Heart right ventricle (tissue), 16 donors: ENCODE measurements at places on chromosomes 7 and 10. TPM values are rescaled to one million over a fixed set of nuclear protein-coding genes. Genes with fewer than 3 reads are reported as not detected.

Gene TLL2
- 2.8 TPM for total RNA-seq

Gene SH3PXD2A
- total RNA-seq: 39.3 TPM

Gene PRR15
- total RNA-seq: not detected

DNA sequence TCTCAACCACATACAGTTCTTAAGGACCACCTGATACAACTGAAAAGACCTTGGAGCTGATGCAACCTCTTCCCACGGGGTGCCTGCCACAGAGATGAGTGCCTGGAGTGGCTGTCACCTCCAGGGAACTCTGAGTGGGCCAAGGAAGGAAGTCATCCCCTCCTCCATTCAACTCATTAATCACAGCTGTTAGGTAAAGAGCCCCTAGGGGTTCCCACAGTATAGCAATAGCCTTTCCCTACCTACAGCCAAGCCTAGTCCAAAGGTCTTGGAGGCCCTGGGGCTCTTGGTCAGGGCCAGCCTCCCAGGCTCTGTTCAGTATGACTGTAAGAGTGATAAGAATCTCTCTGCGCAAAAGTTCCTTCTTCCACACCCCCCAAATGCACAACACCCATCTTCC is 70.4 kb upstream of the NFE2L3 start:
- DNase-seq: no peak

- no peak for DNase-seq
Measured at GRCh38 chr10:36886303-36886891, 239.0 kb upstream of the ANKRD30A start.

GRCh38 chr10:48520594-48520993 is 84.3 kb downstream of the ARHGAP22 start:
- DNase-seq: no peak

DNA sequence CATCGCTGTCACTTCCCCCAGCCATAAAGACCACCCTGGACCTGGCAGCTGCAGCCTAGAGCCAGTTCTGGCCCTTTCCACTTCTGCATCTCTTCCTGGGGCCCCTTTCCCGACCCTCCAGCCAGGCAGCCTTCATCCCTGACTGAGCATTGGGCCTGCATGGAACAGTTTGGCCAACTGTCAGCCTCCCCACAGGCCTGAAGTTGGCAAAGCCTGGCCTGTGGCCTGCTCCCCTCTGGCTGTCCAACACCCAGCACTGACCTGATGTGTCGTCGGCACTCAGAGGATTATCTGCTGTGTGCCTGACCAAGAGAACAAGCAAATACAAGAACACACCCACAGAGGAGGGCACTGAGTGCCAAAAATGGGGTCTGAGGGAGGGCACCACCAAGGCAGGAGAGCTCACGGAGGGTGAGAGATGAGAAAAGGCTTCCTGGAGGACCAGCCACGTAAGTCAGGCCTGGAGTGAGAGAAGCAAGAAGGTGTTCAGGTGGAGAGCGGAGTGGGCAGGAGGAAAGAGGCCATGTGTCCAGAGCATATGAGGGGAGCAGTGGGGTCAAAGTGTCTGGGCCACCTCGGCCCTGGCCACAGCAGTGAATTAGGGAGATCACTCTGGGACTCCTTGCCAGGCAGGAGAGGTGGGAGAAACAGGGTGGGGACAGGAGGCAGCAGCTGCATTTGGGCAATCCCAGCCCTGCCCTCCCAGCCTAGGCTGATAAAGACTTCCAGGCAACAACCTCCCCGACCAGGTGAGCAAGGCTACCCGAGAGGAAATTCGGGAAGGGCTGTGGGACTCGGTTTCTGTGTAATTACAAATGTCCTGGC is 4.5 kb downstream of the GPRIN2 start:
- no peak for DNase-seq

DNA sequence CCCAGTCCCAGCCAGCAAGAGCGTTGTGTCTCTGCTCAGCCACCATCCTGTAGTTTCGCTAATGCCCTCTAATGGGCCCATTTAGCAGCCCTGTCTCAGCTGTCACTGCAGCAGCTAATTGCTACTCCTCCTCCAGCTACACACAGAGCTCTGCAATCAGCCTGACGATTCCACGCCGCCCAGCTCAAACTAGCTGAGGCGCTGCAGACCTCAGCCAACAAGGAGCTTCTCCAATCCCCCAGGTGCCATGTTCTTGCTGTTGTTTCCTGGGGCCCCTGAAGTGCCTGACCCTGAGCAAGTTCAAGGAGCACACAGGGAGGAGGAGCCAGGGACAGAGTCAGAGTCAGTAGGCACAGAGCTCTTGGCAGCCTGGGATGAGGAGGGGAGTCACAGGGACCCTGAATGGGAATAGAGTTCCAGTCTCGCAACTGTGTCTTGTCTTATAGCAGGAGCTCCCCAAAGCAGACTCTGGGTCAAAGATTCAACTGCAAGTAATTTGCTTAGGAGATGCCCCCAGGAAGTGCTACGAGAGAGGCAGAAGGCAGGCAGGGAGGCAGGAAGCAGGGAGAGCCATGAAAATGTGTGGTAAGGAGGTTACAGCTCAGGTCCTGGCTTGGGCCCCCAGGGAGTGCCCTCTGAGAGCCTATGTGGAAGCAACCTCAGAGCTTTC is 135.8 kb upstream of the UNC5B start:
- DNase-seq: no peak

GRCh38 chr7:104972500-104972899 is 41.5 kb upstream of the KMT2E start:
- DNase-seq: no peak

DNA sequence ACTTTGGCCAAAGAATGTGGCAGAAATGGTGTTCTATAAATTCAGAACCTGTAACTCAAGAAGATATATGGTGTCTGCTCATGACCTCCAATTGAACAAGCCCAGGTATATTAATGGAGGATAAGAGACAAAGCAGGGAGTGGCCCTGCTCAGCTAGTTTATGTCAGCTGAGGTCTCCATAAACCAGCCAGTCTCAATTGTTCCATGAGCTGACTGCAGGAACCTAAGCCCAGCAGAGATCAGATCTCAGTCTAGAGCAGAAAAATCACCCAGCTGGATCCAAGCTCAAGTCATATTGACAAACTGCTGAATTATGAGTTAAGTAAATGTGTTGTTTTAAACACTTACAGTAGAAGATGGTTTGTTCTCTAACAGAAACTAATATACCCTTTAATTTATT is 105.5 kb upstream of the SGCE start:
- no peak for DNase-seq

- no peak for DNase-seq
Measured at GRCh38 chr10:6035931-6036575, 26.1 kb downstream of the IL2RA start.
